ENCODE measurements at places on chromosomes 7 and 10.

DNA sequence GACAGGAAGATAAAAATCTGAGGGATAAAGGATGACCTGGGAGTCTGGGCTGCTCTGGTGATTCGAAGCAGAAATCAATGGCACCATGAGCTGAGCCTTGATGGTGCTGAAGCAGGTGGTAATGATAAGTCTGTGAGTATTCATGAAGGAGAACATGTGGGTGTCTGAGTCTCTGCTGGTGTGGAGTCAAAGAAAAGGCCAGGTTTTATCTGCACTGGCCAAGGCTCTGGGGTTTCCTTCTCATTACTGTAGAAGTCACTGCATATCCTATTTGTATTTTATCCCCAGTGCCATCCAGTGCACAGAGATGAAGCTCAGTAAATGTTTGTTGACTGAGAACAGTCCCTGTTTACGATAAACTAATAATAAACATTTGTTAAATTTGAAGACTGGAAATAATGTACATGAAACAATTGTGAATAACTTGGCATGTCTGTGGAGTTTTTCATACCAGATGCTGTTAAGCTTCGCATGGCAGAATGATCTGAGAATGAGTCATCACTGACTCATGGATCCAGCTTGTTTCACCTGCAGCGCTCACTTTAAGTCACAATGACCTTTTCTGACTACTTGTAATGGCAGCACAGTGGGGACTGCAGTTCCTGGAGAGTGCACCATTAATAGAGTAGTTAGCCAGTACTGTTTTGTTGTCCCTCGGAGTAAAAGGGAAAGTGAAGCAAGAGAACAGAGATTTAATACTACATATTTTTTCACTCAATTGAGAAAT is 538.5 kb downstream of the HTR7 start:
- no peak for DNase-seq

DNA sequence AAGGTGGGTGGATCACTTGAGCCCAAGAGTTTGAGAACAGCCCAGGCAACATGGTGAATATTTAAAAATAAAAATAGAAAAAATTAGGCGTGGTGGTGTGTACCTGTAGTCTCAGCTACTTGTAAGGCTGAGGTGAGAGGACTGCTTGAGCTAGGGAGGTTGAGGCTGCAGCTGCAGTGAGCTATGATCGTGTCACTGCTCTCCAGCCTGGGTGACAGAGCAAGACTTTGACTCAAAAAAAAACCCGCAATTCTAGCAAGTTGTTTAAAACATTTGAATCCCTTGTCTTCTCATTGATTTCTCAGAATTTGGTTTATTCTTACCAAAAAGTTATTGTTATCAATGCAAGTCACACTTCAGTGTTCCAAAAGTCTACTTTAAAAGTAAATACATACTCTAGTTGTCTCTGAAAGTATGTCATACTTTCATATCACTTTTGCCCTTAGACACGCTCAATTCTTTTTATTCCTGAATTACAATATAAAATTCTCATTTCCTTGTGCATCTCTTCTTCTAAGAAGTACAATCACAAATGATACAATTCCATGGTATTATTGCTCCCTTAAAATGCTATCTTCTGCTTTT is 6.3 kb downstream of the EPC1 start:
- no peak for DNase-seq

- no peak for DNase-seq
These were observed 5.5 kb downstream of the ATP6V0E2 start for GRCh38 chr7:149879271-149879743.

GRCh38 chr7:105245398-105246114 is 143.2 kb downstream of the SRPK2 start:
- no peak for DNase-seq

DNA sequence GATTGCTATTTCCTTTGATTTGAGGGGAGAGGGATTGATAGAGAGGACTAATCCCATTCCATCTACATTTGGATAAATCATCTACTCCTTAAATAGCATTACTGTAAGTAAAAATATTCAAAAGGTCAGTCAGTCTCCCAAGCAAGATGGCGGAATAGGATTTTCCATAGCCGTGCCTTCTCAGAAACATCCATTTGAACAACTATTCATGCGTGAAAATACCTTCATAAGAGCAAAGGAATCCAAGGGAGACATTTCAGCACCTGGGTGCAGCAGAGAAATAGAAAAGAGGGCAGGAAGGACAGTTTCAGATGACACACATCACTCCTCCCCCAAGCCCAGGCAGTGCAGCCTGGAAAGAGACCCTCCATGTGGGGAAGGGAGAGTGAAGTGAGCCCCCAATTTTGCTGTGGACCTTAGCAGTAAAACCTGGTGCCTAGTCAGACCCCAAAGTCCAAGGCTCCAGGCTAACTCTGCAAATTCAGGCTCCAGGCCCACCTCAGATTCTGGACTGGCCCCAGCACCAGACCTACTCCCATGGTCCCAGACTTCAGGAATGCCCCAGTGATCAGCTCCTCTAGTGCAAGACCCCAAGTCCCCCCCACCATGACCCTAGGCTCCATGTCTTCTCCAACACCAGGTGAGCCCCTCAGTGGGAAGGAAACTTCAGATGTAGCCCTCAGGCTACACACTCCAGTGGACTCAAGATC is 104.3 kb upstream of the LANCL2 start:
- no peak for DNase-seq

GRCh38 chr7:120353171-120353570 is 80.2 kb downstream of the KCND2 start:
- DNase-seq, result no peak

DNA sequence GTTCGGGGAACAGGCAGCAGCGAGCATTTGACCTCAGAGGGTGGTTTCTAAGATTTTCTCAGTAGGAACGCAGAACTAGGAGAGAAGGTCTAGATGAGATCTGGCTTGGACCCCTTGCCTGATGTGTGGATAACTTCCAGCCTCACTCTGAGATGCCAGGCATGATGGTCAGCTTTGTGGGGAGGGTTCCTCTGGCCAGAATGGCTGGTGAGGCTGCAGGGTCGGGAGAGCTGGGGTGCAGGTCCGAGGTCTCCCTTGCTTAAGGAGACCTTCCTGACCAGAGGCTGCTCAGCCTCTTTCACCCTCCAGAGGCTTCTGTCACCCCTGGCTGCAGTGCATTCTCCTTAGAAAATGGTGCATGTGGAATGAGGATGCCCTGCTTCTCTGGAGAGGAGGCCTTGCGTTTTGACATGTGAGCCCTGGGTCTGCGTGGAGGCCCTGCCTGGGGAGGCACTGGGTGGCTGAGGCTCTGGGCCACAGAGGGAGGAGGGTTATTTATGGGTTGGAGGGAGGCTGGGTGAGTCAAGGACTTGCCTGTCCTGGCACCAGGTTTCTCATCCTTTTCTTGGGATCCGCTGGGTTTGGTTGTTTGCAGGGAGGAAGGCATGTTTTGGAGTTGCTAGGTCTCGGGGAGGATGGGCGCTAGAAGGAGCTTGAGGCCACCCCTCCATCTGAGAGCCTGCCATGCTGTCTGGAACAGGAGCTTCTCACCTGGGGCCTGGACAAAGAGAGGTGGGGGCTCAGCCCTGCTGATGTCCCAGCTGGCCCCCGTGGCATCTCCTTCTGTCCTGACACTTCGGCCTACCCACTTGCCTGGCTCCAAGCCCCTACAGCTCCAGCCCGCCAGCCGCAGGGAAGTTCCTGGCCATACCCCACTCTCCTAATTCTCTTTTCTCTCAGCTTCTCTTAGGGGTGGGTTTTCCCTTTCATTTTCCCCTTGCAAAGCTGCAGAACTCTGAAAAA is 3.9 kb downstream of the FAM241B start:
- DNase-seq, result no peak

- DNase-seq, result no peak
These were observed 67.0 kb upstream of the VIPR2 start for GRCh38 chr7:159211540-159212182.
